Right ventricle myocardium superior (tissue), 1 donor: ENCODE measurements at places on chromosomes 7 and 10.

- no peak for DNase-seq
Observed at GRCh38 chr7:44881066-44881600, 4.2 kb downstream of the PURB start.

DNA sequence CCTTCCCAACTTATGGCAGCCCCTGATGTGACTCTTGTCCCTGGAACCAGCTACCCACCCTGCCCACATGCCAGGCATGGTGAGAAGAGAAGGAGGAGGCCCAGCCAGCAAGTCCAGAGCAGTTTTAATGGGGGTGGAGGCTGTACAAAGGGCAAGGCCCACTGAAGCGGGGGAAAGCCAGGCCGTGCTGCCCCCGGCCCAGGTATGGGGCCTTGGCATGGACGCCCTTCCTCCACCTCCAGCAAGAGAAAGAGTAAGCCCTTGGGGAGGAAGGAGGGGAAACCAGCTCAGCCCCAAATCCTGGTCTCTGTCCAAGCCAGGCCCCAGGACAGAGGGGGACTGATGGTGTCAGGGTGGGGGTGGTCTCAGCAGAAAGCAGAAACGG lies 7.0 kb downstream of the NFKB2 start:
- no peak for DNase-seq

GRCh38 chr10:132107186-132107948 lies 41.6 kb downstream of the JAKMIP3 start:
- DNase-seq, result peak; percentile 14

DNA sequence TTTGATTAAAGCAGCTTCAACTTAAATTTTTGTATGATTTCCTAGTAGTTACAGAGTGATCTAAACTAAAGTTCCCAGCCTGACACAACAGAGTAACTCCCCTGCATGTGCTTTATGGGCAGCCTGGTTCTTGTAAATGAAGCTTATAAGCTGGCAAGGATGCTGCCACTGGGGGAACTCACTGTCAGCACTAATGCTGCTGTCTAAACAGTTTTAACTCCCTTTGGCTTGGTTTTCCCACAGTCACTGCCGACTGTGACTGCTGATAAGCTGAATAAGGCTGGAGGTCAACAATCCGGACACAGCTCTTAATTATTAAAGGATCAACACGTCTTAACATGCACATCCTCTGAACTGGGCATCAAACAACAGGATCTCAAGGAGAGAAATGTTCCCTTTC lies 130.1 kb downstream of the OTUD1 start:
- no peak for DNase-seq

GRCh38 chr7:68313806-68314205 lies 1284.5 kb upstream of the AUTS2 start:
- DNase-seq, result no peak

DNA sequence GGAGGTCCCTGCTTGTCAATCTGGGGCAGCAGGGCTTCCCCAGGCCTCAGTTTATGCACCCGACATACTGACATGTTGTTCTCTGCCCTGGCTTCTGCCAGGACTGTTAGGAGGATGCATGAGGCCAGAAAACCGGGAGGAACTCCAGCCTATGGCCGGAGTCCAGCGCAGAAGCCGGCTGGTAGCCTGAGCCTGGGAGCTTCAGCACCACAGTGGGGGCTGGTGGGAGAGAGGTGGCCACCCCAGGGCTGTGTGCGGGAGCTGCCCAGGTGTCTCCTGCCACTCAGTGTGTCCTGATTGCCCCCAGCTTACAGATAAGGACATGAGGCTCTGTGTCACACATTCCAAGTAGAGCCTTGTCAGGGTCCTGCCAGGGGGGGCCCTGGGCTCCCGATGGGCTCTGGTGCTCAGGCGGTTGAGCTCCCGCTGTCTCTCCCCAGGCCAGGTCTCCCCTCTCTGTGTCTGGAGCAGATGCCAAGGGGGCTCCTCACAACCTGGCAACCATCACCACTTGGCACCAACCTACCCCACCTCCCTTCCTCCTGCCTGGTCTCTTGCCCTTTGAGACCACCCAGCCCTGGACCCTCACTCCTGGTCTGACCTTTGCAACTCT lies 32.3 kb downstream of the PPIF start:
- peak; percentile 74 for DNase-seq

DNA sequence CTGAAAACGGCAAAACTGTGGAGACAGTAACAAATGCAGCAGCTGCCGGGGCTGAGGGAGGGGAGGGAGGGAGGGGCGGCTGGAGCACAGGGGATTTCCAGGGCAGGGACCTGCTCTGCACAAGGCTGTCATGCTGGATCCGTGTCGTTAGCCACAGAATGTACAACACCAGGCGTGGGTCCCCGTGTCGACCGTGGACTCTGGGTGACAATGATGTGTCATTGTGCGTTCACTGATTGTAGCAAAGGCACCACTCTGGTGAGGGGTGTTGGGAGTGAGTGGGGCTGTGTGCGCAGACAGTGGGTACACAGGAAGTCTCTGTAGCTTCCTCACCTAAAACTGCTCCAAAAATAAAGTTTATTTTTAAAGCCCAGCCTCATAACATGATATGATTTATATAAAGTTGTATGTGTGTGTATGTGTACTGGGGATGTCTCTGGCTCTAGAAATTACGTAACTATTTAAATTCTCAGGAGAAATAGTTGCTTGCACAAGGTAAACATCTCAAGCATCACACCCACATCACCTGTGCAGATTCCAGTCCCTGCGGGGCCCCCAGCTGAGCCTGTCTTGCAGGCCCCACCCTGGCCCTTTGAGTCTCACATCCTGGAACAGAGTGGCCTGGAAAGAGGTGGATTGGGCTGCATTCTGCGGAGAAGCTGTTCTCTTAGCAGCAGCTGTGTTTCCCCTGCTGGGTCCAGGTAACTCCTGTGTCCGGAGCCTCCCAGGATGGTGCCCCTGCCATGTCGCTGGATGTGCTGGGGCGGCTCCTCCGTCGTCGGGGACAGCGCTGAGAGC lies 135.7 kb downstream of the DYNC2I1 start:
- no peak for DNase-seq

DNA sequence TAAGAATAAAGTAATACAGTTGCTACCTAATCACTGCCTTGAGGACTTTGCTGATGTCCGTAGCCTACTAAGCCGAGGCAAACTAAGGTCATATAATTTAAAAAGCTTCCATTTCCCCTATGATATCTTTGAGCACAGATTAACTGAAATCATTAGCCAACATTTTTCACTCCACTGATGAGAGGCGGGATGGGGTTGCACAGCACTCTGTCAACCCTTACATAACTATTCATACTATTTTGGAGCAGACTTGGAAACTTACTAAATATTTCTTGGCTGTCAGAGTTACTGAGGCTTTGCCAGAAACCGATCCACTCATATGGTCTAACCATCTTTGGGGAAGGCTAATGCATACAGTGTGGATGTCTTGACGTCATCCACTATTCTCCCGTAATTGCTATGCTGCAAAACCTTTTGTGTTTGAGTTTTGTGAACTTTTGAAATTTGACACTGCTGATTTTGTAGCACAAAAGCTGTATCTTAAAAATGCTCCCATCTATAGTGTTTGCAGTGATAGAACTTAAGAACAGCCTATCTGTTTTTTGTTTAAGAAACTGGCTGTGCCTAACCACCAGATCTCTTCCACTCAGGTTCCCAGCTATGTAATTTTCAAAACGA lies 248.7 kb downstream of the TSPAN12 start:
- no peak for DNase-seq

- no peak for DNase-seq
Observed at GRCh38 chr7:100825751-100826513, 1.4 kb downstream of the EPHB4 start.

DNA sequence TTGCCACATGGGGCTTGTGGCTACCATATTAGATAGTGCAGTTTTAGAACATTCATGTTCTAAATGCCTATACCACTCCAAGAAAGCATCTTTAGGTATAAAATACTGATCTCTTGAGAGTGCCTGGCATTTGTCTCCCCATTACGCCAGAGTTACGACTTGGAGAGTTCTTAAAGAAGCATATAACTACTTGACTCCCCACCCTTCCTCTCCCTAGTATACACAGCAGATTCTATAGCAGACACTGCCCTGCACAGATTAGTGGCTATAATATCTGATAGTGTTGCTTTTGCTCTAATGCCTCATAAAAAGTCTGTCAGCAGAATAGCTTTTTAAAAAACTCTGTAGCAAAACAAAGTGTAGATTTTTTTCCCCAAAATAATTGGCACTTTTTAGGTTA lies 90.8 kb downstream of the ZMYND11 start:
- DNase-seq, result no peak

- DNase-seq, result no peak
Observed at GRCh38 chr7:1758028-1758858, 88.2 kb downstream of the ELFN1 start.

GRCh38 chr10:47404446-47404845 lies 20.4 kb upstream of the ZNF488 start:
- DNase-seq, result no peak

DNA sequence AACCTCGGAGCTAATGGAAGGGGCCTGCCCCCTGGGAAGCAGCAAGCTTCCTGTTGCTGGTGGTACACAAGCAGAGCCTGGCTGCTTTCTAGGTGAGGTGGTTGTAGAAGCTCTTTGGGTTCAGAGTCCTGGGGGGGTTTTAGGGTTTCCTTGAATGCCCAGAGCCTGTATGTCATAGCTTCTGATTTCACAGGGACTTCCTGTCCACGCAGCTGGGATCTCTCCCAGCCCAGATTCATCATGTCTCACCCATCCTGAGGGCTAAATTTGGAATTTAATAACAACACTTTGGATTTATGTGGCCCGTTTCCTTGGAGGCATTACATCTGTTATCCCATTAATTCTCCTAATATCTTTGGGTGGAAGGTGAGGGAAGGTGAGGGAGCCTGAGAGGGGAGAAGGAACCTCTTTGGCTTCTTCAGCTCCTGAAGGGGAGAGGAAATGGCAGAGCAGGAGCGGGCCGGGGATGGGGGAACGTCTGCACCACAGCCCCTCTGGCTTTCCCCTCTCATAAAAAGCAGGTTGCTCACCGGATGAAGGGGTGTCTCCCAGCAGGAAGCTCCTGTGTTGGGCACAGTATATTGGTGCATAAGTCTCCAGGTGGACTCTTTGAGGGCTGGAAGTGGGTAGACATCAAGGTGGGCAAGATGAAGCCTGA lies 19.7 kb downstream of the RPS24 start:
- no peak for DNase-seq

DNA sequence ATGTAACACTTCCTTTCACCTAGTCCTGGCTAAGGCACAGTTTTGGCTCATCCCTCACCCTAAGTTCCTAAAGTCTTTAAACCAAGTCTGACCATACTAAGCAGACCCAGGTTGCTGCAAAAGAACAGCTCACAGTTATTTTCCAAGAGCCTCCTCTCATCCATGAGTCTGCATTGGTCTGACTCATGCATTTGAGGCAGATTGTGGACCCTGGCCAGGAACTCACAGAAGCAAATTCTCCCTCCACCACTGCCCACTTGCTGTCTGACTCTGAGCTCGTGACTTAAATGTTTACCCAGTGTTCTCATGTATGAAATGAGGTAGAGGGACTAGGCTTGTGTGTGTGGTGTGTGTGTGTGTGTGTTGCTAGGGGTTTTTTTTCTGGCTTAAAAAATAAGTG lies 1272.8 kb downstream of the TYW1 start:
- DNase-seq, result no peak

DNA sequence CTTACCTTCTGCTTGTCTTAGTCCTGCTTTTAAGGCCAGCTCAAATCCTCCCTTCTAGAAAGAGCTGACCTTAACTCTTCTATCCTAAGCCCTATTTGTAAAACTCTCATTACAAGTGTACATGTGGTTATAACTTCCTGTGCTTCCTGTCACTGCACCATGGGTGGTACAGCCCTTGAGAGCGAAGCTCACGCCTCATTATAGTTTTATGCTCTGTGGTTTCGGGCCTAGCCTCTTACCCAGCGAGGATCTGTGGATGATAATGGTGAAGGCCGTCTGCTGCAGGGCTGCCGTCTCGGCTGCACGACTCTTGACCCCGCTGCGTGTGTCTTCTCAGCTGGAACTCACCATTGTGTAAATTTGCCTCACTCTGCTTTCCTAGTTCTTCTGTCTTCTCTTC lies 74.6 kb downstream of the CUL1 start:
- DNase-seq, result no peak

- DNase-seq, result no peak
Observed at GRCh38 chr10:79445977-79446757, 743 bp upstream of the ZCCHC24 start.

- no peak for DNase-seq
Observed at GRCh38 chr7:1576521-1577253, 6.9 kb upstream of the PSMG3 start.
